ENCODE measurements at places on chromosomes 1 and 21.

GRCh38 chr1:59394706-59395425 is 98.0 kb downstream of the FGGY start:
- DNase-seq = no peak

GRCh38 chr1:2961081-2961480 is 60.2 kb upstream of the ACTRT2 start:
- DNase-seq = no peak

GRCh38 chr1:177884479-177885021 is 85.3 kb downstream of the SEC16B start:
- DNase-seq = no peak

GRCh38 chr21:45670731-45671130 is 27.2 kb downstream of the PCBP3 start:
- no peak for DNase-seq

DNA sequence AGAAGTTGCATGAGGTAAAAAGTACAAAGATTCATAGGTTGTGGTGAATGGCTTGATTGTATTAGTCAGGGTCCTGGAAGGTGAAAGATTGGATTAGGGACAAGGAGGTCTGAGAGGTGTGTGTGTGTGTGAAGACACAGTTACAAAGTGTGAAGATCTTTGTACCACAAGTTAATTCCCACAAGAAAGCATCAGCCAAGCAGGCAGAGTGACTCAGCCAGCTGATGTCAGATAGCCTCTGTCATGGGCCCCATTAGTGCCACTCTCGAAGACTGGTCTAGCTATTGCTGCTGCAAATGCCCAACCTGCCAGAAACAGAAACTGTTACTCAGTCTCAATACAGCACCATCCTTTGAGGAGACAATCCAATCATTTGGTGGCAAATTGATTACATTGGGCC is 96.5 kb downstream of the DTL start:
- peak; percentile 4 for DNase-seq

GRCh38 chr1:84583648-84584047 is 9.4 kb upstream of the CTBS start:
- DNase-seq = no peak

- DNase-seq = no peak
These were observed 1.4 kb downstream of the SLC22A15 start for GRCh38 chr1:115977499-115978258.

DNA sequence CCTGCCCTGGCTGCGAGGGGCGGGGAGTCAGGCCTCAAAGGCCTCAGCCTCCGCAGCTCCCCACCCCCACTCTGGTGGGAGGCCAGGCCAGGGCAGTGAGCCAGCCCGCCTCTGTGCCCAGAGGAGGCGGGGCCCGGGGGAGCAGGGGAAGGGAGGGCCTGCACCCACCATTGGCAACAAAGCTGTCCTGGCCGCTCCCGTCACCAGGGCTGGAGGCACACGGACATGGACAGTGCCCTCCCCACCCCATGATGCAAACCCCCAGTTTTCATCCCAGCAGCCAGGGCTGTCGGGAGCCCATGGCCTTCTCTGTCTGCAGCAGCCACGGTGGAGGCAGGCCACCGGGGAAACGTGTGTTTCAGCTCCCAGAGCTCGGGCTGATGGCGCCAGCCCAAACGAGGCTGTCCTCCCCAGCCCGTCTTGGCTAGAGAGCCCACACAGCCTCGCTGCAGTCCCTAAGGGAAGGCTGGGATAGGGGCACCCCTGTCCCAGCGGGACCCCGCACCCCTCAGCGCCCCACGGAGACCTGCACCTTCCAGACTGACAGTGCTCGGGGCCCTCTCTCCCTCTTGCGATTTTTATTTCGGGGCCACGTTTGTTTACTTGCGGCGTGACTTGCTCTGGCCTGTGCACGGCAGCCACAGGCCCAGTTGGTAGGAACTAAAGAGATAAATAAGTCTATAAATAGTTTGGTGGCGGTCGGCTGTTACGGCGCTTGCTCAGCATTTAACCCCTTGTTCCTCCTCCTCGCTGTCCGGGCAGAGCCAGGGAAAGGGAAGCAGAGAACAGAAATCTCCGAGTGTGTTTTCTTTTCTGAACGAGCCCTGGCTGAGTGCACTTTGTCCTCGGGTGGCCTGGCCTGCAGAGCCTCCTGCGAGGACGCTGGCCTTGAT is 101.8 kb downstream of the PRDM16 start:
- DNase-seq = no peak

GRCh38 chr1:181061487-181061886 is 27.0 kb upstream of the IER5 start:
- no peak for DNase-seq

DNA sequence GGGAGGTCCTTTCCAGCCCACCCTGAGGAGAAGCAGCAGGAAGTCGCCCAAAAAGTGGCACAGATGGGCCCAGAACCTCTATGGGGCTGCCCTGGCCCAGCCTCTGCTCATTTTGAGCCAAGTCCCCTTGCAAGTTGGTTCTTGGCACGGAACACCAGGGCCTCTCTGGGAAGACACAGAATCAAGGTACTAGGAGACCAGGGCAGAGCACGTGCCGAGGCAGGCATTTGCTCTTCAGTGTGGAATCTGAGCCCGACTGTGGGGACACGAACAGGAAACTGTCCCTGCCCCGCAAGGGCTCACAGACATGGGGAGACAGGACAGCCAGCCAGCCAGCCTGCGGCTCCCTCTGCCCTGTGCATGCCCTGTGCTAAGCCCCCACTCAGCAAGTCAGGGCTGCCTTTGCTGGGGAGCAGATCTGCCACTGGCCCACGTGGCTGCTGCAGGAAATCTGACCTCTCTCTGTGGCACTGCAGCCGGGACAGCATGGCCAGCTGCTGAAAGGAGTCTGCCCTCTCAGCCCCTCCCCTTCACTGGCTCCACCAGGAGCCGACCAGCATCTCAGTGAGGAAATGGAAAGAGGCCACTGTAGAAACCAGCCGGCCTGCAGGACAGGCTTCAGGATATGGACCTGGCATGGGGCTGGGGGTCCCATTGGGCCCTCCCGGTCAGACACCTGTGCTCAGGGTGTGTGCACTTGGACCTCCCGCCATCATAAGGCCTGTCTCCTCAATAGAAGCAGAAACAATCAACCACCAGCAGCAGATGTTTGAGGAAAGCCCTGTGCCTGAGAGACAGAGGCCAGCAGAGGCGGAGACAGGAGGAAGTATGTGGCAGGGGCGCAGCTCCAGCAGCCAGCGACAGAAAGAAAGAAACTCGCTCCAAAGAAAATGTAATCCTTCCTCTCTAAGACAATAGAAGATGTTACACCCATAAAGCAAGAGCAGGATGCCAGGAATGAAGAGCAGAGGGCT is 3.7 kb downstream of the ARHGEF16 start:
- no peak for DNase-seq

GRCh38 chr1:33039840-33040239 is 3.2 kb upstream of the AK2 start:
- no peak for DNase-seq

- DNase-seq = no peak
These were observed 55.7 kb upstream of the EFHD2 start for GRCh38 chr1:15353839-15354579.

DNA sequence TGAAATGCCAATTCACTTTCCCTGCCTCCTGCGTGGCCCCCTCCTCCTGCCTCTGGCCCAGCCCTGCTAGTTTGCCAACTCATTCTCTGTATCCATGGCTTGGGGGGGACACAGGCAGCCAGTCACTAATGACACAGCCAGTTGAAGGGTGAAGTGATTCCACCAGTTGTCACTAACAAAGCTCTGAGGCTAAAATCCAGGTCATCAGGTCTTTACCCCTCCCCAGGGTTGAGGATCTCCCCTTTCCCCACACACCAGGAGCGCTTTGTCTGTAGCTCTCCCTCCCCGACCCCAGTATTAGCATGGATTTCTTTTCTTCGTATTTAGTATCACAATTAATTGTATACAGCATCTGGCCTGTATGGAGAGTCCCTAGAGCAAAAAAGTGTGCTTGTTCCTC is 394.1 kb downstream of the RRAGC start:
- no peak for DNase-seq

DNA sequence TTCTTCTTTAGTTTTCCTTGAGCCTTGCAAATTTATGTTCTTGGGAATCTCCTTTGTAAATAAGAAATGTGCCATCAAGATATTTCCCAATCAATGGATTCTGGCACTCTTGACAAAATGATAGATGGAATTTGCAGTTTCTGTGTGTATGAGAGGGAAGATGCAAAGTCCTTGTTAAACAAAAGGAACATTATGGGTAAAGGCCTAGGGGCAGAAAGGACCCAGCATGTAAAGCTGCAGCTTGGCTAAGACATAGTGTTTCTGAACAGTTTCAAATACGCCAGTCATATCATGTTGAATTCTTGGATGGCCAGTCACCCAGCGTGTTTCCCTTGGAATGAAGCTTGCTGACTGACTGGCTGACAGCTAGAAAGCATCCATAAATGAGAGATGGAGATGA is 210.8 kb downstream of the NFIA start:
- DNase-seq = no peak

GRCh38 chr1:94026619-94027380 is 94.1 kb downstream of the ABCA4 start:
- DNase-seq = no peak

All from activated naive CD8-positive, alpha-beta T cell treated with anti-CD3 and anti-CD28 coated beads, Interleukin-2, amount 50 U/mL, for 24 hours (primary cell).